ENCODE measurements at places on chromosomes 11 and 22.

DNA sequence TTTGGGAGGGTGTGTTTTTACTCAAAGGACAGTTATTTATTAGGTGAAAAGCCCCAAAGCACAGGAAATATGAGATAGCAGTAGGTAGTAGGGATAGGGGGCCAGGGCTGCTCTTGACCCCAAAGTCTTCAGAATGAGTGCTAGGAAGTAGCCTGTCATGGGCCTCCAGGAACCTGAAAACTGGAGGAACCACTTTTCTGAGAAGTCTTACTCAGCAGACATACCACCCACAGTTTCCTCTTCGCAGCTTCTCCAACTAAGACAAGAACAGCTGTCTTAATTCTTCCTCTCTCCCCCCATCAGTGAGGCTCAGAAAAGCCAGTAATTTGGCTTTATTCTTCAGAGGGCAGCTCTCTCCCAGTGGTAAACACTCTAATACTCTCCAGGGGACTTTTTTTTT, 84.0 kb upstream of the CTSC start:
- DNase-seq = no peak

- no peak for DNase-seq
These were observed 7.5 kb downstream of the RASD2 start for GRCh38 chr22:35547987-35548721.

GRCh38 chr22:49674479-49675050, 153.1 kb downstream of the BRD1 start:
- no peak for DNase-seq

DNA sequence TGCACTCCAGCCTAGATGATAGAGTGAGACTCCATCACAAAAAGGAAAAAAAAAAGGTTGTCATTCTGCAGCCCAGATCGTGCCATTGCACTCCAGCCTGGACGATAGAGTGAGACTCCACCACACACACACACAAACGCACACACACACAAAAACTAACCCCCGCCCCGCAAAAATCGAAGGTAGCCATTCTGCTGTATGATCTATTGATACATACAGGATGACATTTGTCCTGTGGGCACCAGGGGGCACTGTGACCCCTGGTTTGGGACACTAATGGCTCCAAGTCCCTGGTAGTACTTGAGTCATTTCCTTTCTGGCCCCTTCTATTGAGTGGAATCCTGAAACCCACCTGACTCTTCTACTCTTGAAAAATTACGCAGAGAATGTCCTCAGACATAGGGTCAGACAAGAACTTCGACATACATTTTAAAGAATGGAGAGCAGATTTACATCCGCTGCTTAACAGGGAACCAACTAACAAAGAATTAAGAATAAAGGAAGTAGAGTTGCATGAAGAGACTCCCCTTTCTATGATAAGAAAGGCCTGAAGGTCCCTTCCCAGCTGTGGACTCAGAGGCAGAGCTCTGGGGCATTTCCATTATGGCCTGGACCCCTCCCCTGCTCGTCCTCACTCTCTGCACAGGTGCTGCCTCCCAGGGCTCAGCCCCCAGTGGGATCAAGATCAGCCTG, 35.0 kb upstream of the PRAME start:
- DNase-seq = peak; percentile 13

DNA sequence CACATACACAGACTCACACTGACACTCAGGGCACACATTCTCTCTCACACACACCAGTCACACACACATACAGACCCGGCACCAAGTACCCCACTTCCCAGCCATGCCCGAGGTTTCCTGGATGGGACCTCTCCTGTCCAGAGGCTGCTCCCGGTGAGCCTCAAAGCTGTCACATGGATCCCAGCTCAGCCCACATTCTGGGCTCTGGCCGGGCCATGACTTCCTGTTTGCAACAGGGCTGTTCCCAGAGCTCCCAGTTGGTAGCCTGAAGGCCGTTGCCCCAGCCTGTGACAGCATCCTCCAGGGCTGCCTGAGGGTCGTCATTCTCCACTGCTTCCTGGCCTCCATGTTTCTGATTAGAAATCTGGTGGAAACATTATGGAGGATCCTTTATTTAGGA, 14.6 kb upstream of the CYP2D6 start:
- DNase-seq = no peak

DNA sequence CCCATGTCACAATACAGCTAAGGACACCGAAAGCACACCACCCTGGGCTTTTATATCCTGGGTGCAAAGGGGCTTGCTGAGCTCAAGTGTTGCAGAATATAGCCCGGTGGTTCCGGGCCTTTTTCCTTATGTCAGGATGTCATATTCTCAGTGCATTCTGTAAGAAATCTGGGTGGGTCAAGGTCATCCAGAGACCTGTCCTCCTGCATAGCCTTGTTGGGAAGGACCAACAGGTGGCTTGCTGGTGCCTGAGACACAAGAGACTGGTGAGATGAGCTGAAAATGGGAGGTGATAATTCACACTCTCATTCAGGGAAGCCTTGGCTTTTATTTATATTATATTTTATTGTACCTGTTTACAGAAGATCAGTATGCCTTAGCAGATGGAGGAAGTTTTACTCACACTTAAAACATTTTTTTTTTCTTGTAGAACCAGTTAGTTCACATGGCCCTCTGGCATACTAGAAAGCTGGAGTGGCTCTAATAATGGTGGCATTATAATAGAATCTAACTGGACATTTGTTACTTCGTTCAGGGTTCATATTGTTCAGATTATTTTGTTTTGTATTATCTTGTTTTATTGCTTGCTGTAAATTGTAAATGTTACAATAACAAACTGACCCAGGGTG, 14.6 kb upstream of the TMEM123 start:
- DNase-seq = no peak

DNA sequence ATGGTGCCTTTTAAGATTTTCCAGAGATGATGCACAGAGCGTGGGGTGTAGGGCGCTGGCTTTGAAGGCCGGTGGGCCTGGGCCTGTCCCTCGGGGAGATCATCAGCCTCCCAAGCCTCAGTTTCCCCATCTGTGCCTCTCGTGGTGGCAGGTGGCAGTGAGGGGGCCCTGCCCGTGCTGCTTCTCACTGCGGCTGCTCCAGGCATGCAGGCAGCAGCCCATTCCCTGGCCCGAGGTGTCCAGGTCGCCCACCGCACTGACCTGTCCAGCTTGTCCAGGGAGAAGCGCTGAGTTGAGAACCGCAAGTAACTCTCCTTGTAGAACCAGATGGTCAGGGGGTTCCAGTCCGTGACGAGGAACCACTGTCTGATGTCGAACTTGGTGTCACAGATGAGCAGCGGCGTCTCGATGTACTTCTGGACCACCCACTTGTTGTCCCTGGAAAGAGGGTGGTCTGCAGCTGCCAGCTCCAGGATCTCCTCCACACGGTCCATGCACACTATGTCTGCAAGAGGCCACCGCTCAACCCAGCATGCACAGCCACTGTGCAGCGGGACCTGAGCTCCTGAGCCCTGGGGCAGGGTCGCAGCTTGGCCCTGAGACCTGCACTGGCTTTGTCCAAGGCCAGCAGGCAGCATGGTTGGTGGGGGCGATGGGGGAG, 20.5 kb upstream of the IL17REL start:
- no peak for DNase-seq

DNA sequence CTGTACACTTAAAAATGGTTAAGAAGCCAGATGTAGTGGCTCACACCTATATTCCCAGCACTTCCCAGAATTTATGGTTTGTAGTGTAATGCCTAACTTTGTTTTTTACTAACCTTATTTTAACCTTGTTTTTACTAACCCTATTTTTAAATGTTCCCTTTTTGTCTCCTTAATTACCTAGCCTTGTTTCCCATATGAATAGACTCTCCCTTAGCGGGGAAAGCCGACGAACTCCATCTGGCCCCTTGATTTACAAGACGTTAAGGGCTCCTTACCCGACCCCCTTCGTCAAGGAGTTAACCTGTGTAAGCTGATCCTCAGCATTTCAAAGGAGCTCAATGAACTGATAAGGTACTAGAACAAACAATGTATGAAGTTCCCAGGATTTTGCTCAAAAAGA, 17.1 kb downstream of the APOBEC3H start:
- no peak for DNase-seq

- DNase-seq = no peak
These were observed 9.1 kb downstream of the USP35 start for GRCh38 chr11:78197816-78198215.
